ENCODE measurements at places on chromosomes 6 and 20.

- DNase-seq, result no peak
Measured at GRCh38 chr20:18058661-18059467, 1.1 kb upstream of the OVOL2 start.

DNA sequence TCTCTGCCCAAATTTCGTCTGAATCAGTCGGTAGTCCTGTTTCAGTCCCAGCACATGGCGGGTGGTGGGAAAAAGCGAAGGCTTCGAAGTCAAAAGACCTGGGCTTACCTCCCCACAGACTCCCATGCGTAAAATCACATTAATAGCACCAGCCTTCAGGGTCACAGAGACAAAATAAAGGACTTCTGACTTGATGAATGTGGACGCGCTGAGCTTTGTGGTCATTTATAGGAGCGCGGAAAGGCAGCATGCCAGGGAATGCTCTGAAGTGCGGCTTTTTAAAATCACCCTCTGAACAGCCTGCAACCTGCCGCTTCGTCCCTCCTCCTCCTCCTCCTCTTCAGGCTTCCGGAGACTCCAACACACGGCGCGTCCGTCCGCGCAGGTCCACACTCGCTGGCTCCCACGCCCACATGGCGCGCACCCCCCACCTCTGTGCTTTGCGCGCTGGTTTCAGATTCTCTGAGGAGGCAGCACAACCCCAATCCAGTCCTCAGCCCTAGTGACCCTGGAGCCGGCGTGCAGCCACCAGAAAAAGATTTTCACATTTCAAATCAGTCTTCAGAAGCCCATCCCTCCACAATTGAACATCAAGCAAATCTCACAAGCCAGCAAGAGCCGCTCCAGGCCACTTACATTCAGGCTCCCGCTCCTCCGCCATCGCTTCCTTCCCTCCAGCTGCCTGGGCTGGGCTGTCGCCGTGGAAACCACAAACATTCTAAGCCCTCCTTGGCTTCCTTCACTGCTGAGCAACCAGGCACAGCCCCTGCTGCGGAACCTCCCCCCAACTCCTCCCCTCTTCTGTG is at the start of gene C6orf118:
C6orf118 (minus strand) TSS at position 680 of the 806 bp plus-strand sequence; CDS start at position 661, 19 bp downstream.
- no peak for DNase-seq

DNA sequence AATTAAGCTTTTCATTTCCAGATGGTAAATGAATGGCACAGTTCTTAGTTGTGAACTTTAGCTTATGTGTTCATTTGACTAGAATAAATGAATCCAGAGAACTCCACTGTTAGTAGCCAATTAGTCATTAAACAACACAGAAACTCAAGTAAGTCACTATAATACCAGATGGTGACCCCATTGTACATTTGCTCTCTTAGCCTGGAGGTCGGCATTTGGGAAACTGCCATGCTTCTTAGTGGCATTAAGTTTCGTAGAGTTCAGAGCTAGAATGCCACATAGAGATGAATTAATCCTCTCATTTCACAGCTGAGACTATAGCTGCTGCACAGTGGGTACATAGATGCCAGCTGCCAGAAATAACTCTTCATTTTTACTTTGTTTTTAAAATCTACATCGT is 10.8 kb upstream of the DTNBP1 start:
- DNase-seq, result no peak

DNA sequence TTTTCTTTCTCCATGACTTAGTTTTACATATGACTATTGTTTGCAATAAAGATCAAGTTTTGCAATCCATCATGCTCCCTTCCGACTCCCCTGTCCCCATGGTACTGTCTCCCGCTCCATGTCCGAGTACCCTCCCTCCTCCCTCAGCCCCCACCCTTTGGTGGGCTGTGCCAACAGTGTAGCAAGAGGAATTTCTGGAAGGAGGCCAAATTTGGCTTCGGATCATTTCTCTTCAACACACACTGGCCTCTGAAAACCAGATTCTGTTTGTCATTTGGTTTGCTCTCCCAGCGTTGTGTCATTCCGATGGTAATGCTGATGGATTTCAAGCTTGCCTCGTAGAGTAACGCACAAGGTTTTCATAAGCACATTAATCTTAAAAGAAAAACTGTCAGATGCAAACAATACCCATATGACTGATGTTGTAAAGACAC is 22.9 kb upstream of the PAX1 start:
- no peak for DNase-seq

DNA sequence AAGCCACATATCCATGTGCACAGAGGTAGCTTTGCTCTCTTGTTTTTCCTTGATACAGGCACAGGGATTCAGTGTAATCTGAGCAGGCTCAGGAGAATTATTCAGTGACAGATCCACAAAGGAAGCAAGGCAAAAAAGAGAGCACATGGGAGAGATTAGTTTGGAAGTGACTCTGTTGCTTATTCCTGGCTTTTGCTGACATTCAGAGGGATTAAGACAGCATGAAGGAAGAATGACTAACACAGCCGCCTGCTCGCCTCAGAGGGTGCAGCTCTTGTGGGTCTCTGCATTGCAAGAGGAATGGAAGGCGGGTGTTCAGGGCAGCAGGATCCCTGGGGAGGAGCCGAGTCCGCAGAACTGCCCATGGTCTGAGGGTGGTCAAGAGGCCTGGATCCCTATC is 203.4 kb upstream of the KCNQ5 start:
- DNase-seq, result no peak

DNA sequence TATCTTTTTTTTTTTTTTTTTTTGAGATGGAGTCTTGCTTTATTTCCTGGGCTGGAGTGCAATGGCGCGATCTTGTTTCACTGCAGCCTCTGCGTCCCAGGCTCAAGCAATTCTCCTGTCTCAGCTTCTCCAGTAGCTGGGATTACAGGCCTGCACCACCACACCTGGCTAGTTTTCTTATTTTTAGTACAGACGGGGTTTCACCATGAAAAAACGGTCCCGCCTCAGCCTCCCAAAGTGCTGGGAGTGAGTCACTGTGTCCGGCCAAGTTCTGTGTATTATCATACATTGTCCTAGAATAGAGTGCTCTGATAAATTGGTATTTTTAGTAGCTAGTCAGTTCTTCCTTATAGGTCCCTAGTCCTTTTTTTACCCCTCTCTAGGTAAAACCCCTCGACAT is 2.8 kb downstream of the SNRPC start:
- no peak for DNase-seq

- no peak for DNase-seq
Measured at GRCh38 chr6:138371720-138372119, 6.0 kb upstream of the SMIM28 start.

DNA sequence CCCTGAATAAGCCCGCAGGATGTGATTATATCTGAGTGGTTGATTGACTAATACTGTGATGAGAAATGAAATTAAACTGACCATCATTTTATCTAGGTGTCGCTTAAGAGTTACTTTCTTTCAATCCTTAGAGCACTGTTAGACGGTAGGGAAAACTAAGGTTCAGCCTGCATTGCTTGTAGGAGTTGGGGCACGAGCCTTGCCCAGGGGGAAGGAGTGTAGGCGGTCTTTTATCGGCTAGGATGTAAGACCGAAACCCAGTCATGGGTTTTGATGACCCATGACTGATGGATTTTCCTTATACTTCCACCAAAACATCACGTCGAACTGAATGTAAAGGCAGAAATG is 392 bp upstream of the TASP1 start:
- DNase-seq, result no peak

DNA sequence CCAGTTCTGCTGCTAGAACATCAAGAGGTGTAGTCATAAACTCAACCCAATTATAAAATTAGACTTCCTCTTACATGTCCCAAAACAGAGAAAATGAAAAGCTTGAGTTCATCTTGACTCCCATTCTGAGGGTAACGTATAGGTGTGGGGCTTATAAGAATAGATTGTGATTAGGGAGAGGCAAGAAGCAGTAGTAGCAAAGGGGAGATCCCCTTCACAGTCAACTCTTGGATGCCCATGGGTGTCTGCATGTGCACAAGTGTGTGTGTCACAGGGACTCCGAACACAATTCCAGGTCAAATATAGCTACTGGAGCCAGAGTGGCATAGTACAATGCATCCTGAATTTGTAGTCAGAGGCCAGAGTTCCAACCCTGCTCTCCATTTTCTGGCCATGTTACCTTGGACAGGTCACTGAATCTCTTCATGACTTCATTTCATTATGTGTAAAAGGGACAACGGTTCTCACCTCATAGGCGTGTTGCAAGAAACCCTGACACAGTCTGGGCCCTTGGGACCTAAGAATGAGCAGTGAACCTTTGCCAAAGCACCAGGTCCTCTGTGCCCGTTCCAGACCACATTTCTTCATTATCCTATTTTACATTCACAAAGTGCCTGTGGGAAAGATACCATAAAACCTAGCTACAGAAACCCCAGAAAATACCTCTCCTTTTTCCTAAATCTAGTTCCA is 11.8 kb downstream of the GSTA4 start:
- no peak for DNase-seq

DNA sequence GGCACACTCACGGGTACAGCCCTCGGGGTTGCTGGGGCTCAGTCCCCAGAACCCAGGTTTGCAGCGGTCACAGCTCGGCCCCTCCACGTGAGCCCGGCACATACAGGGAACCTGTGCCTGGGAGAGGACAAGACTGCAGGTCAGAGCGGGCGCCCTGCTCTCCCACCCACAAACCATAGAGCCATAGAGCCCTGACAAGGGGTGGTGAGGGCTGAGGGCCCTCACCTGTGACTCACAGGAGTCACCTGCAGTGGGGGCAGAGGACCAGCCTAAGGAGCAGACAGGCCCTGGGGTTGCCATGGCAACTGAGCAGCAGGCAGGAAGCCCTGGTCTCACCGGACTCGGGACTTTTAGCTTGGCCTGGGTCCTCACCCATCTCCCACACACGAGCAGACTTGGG is 30.8 kb downstream of the LAMA5 start:
- DNase-seq, result no peak

- no peak for DNase-seq
Measured at GRCh38 chr6:40315060-40315459, 272.1 kb downstream of the LRFN2 start.

GRCh38 chr6:125509477-125509876 is 207.7 kb upstream of the HDDC2 start:
- no peak for DNase-seq

GRCh38 chr6:52611833-52612232 is 35.0 kb upstream of the TRAM2 start:
- no peak for DNase-seq

DNA sequence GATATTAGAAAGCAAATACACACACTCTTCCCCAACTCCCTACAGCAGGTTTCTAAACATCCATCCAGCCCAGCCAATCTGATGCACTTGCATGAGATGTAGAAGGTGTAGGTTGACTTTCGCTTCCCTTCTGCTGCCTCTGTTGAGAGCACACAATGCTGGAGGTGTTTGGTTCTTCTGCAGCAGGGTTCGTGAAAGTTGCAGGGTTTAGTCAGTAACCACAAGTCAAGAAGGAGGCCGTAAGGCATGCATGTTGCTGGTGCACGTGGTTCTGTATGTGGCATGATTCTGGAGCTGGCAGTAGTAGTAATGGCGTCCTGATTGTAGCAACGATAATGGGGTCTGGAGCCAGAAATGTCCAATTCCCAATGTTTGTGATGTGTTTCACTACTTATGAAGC is 53.0 kb downstream of the DEK start:
- no peak for DNase-seq

DNA sequence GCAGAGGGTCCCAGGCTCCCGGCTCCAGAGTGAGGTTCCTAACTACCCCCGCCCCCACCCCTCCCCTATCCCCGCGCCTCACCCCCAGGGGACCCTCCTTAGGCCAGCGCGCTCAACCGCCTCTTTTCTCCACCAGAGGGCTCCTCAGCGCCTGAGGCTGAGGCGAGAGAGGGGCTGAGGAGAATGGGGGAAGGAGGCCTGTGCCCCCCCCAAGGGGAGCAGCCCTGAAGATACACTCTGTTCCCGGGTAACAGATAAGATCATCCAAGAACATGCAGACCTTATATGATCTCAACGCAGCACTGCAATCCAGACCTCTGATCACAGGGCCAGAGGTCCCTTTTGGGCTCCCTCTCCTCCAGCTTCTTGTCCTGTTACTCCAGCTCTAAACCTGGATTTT is 43.3 kb upstream of the MRPS10 start:
- no peak for DNase-seq

GRCh38 chr6:36676141-36677058 is 2.1 kb upstream of the CDKN1A start:
- DNase-seq, result no peak

DNA sequence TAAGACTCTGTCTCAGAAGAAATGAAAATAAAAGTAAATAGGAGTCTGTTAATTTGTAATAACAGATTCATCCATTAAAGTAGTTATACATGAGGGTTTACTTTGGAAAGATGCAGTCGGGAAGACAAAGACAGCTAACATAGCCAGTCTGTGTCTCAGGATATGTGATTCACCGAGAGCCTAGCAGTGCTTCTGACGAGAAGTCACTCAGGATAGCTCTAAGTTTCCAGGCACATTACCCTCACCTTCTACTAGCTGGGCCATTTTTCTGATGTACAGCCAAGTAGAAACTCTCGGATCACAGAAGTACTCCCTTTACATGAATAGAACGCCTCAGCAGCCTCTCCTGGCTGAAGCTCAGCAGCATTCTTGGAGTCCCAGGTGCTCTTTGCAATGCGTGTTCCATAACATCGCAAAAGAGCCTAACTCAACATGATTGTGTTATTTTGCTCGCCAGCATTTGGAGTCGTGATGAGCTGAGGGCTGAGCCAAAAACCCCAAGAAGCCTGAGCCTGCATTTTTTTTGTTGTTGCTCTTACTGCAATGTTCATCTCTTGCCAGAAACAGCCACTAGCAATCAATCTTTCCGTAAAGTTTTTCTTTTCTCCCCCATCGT is 22.4 kb upstream of the TASP1 start:
- no peak for DNase-seq

DNA sequence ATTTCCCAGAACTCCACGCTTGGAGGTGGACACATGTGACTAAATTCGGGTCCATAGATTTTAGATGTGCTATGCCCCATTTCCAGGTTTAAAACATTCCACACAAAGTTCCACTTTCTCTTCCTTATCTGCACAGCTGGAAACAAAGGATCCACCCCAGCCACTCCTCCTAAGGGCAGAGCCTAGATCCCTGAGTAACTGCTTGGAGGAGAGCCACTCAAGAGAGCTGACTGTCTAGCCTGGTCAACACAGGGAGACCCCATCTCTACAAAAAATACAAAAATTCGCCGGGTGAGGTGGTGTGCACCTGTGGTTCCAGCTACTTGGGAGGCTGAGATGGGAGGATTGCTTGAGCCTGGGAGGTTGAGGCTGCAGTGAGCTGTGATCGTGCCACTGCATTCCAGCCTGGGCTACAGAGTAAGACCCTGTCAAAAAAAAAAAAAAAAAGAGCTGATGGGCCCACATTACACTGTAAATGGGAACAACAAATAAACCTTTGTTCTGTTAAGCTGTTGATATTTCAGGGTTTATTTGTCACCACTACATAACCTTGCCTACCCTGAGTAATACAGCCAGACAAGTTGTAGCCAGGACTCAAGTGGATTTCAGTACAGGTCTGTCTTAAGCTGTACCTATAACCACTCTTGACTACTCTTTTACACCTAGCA is 25.8 kb upstream of the SNRPC start:
- no peak for DNase-seq
